AG04450 (cell line): ENCODE measurements at places on chromosomes 12 and 14.

GRCh38 chr14:59166258-59166657, 22.2 kb upstream of the DAAM1 start:
- DNase-seq = no peak

GRCh38 chr14:56199095-56199981, 81.1 kb downstream of the PELI2 start:
- DNase-seq = peak; percentile 98

GRCh38 chr14:67417633-67418032, 5.7 kb upstream of the PLEK2 start:
- no peak for DNase-seq

GRCh38 chr12:25017336-25017735, 68.4 kb upstream of the BCAT1 start:
- no peak for DNase-seq

DNA sequence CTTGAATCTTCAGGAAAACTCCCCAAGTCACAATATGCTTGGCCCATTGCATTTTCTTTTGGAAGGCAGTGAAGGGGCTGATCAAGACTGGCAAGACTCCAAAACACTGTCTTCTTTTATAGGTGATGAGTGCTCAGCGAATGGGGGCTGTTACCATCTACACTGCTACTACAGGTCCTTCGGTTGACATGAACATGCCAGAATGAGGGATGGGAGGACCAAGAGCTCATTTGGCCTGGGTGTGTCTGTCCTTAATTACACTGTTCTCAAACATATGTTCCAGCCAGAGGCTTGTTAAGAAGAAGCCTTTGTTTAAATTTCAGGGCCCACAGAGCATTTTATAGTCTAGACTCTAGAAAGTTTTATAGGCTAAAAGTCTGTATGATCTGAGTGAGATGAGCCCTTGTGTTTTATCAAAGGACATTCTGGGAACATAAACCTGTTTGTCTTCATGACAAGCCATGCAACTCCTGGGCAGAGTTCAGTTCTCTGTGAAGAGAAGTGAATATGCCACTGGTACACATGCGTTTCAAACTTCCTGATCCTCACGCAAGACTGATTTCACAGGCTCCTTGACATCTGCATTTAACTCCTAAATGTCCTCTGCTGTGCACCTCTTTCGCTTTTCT, 4.7 kb upstream of the FAM234B start:
- DNase-seq = no peak

- no peak for DNase-seq
These were observed 8.7 kb upstream of the ZNF385A start for GRCh38 chr12:54393207-54393609.

GRCh38 chr14:68409387-68409786, 383.5 kb downstream of the ZFP36L1 start:
- DNase-seq = no peak

GRCh38 chr12:49068879-49069506, 786 bp downstream of the RHEBL1 start:
- no peak for DNase-seq

- no peak for DNase-seq
These were observed 41.5 kb downstream of the IFT81 start for GRCh38 chr12:110165540-110166159.

DNA sequence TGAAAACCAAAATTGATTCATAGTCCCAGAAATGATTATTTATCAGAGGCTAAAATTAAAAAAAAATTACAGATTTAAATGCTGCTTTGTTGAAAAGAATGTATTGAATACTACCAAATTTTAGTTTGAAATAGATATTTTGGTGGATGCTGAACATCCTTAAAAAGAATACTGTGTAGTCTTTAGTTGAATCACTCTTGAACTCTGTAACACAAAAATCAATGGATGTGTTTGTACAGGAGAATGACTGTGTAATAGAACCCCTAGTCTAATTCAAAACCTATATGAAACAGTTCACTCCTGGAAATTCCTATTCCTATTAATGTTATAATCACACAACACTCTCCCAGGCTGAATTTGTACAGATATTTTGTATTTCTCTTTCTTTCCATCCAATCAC, 1.5 kb upstream of the TSPAN8 start:
- DNase-seq = no peak

- no peak for DNase-seq
These were observed 45.2 kb upstream of the AVPR1A start for GRCh38 chr12:63196168-63196567.

DNA sequence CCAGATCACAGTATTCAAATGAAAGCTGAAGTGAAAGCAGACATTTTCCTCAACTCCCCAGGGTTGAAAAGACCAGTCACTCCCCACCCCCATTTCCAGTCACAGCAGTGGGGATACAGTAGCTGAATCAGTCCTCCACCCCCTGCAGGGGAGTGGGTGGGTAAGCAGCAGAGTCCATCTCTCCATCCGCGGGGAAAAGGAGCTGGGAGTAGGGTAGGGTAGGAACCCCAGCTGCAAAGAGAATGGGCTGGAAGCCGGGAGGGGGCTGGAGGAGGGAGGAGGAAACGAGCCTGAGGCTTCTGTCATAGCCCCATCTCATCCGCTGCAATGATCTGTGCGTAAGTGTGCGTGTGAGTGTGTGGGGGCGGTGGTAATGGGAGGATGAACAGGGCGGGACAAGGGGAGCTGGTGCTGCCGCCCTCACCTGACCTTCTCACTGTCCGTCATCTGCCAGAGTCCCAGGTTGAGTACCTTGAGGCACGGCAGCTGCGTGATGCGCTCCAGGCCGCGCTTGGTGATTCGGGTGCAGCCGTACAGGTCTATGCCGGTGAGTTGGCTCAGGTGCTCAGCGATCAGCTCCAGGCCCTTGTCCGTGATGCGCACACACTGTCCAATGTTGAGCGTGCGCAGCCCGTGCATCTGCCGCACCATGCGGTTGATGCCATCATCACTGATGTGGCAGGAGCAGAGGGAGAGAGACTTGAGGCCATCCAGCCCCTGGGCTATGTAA, 1.8 kb downstream of the FBXL14 start:
- no peak for DNase-seq

- DNase-seq = no peak
These were observed 20.0 kb downstream of the CKAP4 start for GRCh38 chr12:106227641-106228319.

GRCh38 chr12:117038023-117038680, 61.1 kb downstream of the TESC start:
- DNase-seq = no peak

DNA sequence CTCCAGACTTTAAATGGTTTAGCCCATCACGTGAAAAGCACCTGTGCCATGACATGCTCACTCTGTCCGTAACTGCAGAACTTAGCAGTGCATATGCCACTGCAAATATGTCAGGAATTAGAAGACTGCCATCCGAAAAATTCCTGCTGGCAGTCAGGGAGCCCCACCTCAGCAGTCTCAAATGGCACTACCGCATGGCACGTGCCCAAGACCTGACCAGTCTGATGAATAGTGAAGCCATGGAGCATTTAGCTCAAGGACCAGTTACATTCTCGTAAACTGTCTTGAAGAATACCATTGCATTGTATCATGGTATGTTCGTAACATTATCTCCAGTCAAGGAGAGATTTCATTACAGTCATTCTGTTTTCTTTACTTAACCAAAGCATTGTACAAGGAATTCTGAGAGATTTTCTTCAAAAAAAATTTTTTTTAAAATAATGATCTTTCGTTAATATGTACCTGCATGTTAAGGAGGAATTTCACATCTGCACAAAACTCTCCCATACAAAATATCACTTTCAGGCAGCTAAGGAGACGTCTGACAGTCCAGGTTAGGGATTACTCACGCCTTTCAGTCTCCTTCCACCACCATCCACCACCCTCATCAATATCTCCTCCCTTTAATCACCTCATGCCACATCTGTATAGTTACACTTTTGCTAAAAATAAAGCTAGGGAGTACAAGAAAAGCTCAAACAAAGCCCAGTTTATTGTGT, 138.5 kb downstream of the ANO2 start:
- DNase-seq = no peak

DNA sequence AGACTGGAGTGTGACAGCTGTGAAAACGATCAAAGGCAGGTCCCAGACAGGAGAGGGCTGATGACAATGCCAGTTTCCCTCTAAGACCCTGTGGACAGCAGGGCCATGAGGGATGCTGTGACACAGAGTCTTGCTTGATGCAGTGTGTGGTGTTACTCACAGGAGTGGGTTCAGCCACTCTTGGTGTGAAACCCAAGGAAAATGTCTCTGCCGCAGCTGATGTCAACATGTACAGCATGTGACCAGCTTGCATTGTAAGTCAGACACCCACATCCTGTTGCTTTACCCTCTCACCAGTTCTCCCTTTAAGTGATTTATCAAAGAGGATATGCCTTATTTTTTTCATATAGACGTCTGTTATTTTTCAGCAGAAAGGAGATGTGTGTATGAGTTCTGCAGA, 268.6 kb downstream of the BTG1 start:
- DNase-seq = no peak
